ENCODE measurements at places on chromosomes 4 and X.

GRCh38 chr4:158201876-158202275 lies 8.4 kb upstream of the TMEM144 start:
- no peak for DNase-seq

GRCh38 chr4:81509822-81510221 lies 38.1 kb upstream of the RASGEF1B start:
- no peak for DNase-seq

DNA sequence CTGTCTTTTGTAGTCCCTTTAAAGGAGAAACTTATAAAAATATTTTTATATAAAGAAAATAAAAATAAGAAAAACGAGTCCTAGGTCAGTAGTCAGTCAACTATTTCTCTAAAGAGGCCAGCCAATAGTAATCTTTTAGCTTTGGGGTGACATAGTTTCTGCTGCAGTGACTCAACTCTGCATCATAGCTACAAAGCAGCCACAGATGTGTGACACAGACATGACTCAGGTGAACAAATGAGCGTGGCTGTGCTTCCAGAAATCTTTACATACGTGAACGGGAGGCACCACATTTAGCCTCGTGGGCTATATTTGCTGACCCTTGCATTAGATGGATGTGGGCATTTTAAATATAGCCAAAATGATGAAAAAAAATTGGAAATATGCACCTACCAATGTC lies 1862.5 kb upstream of the TENM3 start:
- no peak for DNase-seq

DNA sequence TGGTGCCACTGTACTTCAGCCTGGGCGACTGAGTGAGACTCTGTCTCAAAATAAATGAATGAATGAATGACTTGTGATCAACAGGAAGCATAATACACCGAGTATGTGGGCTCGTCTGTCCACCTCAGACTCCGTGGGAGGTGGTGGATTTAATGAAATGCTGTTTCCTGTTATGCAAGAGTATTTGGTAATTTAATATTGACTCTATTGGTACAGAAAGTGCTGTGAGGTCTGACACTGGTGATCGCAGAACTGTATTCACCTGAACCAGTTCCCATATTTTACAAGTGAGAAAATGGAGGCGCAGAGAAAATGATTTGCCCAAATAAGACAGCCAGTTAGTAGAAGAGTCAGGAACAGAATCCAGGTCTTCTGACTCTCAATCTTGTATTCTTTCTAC lies 423.3 kb downstream of the RAPGEF2 start:
- no peak for DNase-seq

- DNase-seq: no peak
Measured at GRCh38 chr4:155411546-155411945, 34.8 kb upstream of the MAP9 start.

DNA sequence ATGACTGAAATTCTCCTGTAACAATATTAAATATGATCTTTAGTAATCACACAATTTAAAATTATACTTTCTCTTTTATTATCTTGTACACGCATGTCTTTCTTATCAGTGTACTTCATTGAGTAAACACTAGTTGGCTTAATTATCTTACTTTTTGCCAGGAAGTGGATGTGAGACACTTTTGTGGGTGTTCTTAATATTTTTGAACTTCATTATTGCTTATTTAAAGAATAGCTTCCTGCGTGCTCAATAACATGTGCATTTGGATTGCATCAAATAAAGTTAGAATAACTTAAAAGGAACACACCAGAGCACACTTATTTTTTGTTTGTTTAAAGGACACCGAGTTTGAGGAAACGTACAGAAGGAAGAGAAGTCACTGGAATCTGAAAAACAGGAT lies 128.5 kb upstream of the VEGFC start:
- DNase-seq: no peak

- no peak for DNase-seq
Measured at GRCh38 chrX:53047228-53047627, 1.4 kb upstream of the GPR173 start.

- peak; percentile 61 for DNase-seq
Measured at GRCh38 chrX:118495958-118496762, 545 bp downstream of the DOCK11 start.

DNA sequence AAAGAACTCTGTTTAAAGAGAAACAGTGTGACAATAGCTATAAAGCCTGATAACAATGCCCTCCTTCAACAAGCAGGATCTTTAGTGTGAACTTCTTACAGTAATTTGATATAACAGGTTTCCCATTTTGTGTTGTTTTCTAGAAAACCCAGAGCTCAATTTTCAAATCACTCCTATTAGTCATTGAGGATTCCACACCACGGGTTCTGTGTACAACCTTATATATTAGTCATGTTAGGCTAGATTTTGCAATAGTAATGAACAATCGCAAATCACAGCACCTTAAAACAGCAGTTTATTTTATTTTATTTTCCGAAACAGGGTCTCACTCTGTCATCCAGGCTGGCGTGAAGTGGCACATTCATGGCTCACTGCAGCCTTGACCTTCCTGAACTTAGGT lies 1020.9 kb upstream of the INTU start:
- DNase-seq: no peak

DNA sequence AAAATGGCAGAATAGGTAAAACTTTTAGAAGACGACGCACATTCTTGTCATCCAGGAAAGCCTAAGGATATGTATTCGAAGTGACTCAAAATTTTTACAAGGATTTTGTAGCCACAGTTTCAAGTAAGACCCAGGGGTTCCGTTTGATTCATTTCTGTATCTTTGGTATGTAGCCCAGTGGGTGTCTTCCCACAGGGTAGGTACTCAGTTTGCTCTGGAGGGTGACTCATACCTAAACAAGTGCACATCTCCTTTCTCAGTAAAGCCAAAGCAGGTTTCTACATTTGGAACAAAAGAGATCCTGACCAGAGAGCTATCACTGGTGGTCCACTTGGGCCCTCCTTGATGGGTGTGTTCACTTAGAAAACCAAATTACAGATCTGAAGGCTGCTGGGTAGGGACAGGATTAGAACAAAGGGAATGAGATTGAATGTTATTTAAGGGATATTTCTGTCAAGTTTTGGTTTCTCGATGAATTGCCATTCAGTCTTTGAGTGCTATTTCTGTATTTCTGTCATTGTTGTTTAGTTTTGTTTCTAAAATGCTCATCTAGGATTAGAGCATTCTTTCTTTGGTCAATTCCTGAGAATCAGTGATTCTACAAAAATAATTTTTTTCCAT lies 56.1 kb downstream of the PLS3 start:
- DNase-seq: no peak

DNA sequence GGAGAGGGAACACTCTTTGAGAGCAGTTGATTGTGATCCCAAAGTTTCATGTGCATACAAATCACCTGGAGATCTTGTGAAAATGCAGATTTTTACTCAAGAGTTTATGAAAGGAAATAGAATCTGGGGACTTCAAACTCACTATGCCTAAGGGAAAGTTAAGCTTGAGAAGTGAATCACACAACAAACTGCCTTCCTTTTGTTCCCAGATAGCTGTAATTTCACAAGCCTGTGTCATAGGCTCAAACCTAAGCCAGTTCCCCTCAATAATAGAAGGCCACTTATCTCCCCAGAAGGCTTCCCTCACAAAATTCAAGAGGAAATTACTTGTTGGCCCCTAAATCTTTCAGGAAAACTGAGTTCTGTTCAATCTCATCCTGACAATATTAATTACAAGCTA lies 132.8 kb upstream of the MAGEB16 start:
- DNase-seq: no peak

DNA sequence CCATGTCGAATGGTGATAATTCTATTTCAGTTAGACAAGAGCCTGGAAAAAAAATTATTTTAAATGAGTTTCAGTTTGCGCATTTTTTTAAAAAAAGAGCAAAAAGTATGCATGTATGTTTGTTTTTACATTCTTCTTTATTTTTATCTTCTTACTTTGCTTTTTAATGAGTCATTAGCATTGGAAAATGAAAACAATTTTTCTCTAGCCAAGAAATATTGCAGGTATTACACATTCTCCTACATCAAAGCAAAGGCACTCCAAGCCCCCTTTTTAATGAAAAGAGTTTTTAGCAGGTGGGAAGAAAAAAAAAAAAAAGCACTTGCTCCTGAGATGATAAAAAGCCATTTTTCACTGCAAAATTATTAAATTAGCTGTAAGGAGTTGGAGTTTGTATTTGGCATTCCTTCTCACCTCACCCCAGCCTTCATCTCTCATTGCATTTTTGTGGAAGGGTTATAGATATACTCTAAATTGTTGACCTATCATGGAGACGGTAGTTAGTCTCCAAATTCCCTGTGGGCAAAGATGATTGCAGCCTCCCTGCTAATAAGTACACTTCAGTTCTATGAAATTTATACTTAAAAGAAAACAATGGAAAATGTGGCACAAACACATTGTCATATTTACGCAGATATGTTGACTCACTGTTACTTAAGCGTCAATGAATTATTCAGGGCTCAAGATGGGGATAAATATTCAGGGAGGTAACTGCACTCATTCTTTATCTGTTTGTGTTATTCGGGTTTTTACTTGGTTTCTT lies 43.8 kb downstream of the PALLD start:
- DNase-seq: no peak

GRCh38 chr4:89000844-89001360 lies 56.1 kb downstream of the FAM13A start:
- DNase-seq: no peak
